Omental fat pad (tissue), 4 donors: ENCODE measurements at places on chromosomes 4 and X. TPM values are rescaled to one million over a fixed set of nuclear protein-coding genes. Genes with fewer than 3 reads are reported as not detected.

DNA sequence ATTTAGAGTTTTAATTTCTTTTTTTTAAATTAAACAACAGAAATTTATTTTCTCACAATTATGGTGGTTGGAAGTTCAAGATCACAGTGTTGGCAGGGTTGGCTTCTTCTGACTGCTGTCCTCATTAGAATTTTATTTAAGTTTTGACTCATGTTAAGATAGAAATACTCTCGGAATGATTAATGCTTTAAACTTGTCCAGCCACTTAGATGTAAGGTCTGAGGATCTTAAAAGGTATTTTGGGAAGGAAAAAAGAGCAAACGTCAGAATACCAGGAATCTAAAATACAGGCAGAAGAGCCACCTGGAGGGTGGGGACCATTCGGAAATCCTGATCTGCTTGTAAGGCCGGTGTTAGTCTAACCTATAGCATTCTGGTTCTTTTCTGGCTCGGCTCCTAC lies 423.0 kb upstream of the MAGEB2 start:
- DNase-seq = no peak

DNA sequence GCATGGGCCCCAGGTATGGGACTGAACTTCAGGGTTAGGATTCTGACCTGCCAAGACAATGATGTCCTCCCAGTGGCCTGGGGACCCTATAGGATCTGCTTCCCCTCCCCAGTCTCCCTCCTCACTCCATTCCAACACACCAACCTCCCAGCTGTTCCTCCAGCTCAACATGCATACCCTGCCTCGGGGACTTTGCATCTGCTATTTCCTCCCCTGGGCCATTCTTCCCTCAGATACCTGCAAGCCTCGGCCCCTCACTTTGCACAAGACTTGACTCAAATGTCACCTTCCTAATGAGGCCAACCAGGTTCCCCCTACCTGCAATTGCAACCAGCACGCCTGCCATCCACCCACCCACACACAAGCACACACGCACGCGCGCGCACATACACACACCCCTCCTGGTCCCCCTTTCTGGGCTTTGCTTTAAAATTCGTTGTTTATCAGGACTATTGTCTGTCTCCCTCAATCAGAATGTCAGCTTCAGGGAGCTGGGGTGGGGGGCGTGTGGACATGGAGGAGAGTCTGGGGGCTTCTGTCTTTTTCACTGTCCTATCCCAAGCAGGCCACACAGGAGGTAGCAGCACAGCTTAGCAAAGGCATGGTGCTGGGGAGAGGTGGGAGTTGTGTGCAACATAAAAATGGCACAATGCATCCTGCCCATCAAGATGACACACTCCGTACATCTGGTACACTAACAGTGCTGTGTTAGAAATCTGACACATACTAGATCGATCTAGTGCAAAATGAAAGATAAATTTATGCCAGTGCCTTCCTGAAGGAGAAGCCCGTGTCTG lies 20.6 kb upstream of the PPP2R2C start:
- DNase-seq = no peak

- DNase-seq = no peak
Measured at GRCh38 chr4:105710678-105711077, 2.1 kb downstream of the GSTCD start.

DNA sequence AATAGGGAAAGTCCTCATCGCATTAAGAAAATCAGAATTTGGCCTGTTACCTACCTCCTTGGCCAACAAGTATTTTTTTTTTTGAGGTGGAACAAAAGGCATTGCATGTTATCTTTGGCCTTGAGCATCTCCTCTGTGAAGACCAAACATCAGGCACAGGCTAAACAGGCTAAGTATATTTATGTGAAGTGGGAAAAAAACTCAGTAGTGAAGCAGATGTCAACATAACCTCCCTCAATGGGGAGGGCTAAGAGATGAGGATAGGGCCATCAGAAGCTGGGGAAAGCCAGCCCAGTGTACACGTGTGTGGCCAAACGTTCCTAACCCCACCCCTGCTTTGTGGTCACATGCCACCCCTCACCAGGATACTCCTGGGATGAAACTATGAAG lies 102.5 kb downstream of the FNIP2 start:
- DNase-seq = no peak

DNA sequence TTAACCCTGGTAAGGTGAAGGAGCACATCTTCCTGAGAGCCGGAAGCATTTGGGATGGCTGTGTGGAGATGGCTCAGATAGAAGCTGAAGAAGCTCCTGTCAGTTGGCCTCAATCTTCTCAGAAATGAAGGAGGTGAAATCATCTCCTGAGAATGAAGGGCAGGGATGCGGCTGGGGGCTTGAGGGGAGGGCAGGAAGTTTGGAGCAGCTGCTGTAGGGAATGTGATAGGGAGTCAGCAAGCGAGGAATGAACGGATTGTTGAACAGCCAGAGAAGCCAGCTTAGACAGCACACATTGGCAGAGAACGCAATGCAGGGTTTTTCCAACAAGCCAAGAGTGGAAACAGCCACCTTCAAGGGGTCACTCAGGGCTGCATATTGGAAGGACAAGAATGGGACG lies 10.0 kb downstream of the KCNE5 start:
- no peak for DNase-seq

GRCh38 chr4:1044469-1045192 lies 33.2 kb downstream of the FGFRL1 start:
- no peak for DNase-seq

The CXCL6 gene
- total RNA-seq = not detected

GRCh38 chr4:169619518-169619957 lies 840 bp upstream of the CLCN3 start:
- DNase-seq = no peak

GRCh38 chr4:185357733-185358440 lies 37.8 kb downstream of the LRP2BP start:
- DNase-seq = no peak

DNA sequence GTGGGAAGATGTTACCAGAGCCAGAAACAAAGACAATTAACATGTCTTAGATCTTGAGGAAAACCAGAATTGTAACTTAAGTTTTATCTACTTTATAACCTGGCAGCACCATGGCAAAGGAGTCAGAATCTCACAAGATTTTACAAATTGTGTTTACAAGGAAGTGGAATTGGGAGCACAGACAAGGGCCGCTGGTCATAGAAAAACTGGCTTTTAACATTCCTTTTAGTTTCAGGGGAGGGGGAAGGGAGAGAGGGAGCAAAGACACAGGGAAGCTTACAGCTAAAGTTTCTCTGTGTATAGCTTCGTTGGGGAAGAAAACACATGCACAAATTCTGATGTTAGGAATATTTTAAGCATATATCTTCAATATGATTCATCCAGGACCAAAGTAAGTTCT lies 10.3 kb upstream of the UGT2B11 start:
- no peak for DNase-seq

DNA sequence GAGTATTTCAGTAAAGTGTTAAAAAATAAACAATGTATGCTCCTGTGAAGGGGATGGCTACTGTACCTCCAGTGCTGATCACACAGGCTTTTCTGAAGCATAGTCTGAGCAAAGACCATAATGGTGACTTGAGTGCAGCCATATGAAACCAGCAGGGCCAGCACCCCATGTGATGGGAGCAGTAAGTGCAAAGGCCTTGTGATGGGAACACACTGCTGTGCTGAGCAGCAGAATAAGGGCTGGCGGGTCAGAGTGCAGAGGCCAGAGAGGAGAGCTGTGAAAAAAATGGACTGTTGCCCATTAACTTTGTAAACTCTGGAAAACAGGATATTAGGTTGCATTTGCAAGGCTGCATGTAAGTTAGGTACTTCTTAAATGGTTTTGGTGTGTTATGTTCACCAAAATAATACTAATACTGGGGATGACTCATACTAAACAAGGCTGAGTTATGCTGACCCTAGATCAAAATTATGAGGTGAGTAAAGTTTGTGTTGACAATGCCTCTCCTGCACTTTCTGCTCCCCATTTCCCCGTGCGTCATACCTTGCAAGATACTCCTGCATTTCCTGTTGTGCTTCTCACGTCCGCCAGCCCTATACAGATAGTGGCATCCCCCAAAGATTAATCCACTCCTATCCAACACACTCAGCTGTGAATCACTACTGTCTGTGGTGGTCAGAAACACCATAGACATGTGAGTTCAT lies 67.0 kb upstream of the FAM9A start:
- DNase-seq = no peak

DNA sequence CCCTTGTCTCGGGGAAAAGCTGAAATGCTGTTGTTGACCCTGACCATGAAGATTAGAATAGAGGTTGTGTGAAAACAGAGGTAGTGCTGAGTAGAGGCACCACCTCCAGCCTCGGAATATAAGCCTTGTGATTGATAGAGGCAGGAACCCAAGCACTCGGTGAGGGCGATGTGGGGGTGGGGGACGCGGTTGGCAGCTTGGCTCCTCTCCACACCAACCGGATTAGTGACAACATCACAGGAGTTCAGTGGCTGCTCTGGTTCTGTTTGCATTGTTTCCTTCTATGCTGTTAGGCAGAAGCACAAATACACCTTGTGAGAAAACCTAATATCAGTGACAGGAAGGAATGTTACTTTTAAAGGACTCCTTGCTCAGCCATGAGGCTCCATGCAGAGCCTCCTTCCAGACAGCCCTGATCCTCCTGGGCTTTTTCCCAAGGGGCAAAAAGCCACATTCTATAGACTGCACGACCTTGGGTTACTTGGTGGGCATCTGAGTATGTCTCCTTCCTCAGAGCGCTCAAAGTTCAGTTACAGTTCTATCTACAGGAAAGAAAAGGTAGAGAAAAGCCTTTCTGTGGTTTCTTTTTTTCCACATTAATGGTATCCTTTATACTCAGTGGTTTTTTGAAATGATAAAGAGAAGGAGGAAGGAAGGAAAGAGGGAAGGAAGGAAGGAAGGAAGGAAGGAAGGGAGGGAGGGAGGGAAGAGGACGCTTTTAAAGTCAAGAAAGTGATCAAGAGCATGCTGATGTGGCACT lies 150.4 kb upstream of the NOCT start:
- DNase-seq = no peak

DNA sequence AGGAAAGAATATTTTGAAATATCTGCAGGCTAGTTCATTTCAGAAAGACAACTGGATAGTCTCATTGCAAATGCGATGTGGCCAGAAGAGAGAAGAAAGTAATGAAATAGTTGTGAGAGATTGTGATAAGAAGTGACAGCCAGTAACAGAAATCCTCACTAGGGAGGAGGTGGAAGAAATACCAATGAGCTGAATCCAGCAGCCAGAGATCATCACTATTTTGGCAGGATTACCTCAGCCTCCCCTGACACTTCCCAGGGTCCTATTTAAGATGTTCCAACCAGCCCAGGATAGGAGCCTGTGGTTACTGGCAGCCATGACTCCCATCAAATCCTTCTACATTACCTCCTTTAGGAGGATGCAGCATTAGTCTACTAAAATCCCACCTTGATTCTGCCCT lies 76.7 kb upstream of the ARHGAP24 start:
- DNase-seq = no peak

The CTAG2 gene
- total RNA-seq = not detected

DNA sequence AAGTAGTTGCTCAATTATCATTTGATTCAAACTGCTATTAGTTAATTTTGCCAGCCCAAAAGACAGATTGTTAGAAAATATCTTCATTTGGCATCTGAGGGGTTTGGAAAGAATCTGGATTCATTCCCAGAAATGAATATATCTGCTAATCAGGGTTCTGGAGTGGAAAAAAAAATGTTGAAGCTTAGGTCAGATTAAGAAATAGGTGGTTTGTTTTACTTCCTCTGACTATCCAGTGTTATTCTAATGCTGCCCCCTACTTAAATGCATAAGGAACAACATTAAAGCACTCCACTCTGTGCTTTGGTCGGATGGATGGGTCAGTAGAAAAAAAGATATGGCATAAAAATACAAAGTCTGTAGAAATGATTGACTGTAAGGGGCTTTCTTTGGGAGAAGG lies 89.0 kb downstream of the LUZP4 start:
- DNase-seq = no peak

The HHIP gene
- 1.6 TPM for total RNA-seq

The GJB1 gene
- not detected for total RNA-seq

- no peak for DNase-seq
Measured at GRCh38 chrX:19774905-19775304, 112.5 kb downstream of the SH3KBP1 start.

GRCh38 chr4:180790471-180790870 lies 1452.7 kb upstream of the TENM3 start:
- DNase-seq = no peak

- DNase-seq = no peak
Measured at GRCh38 chr4:56659946-56660345, 21.1 kb downstream of the HOPX start.

The ADH1C gene
- 33.9 TPM for total RNA-seq

The ODAPH gene
- not detected for total RNA-seq

DNA sequence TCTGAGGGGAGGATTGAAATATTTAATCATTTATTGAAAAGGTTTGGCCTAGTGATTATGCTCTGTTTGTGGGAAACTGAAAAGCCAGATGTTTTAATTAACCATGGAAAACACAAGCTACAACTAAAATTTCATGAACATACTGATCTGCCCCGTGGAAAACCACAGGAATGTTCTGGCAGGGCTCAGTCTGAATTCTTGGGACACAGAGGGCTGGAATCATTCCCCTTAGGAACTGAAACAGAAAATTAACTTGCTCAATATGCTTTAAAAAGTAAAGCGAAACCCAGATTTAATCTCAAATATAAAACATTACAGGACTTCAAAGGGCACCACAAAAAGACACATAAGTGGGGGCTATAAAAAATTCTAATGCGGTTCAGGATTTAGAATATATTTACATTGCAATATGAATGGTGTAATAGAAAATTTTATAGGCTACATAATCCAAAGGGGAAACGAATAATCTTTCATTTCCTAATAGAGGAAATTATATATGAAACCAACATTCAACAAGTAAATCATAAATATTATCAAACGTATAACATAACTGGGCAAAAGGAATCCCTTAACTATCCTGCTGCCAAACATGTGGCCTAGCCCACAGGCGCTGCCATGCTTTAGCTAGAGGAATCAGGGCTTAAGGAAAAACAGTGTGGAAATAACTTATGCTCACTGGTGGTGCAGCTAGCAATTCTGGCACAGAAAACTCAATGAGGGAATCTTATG lies 70.9 kb downstream of the APBB2 start:
- DNase-seq = no peak

The TBC1D8B gene
- 6.7 TPM for total RNA-seq

The TRMT10A gene
- total RNA-seq = 4.9 TPM

DNA sequence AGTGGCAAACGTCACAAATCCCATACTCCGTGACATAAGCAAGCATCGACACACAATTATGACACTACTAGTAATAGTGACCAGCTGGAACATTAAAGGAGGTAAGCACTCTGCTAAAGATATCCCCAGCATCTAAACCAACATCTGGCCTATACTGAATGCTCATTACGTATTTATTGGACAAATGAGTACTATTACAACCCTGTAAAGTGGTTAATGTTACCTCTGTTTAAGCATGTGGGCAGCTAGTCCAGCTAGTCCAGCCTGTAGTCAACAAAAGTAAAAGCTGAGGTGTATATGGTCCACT lies 419 bp upstream of the RPGR start:
- DNase-seq = no peak

GRCh38 chrX:130704053-130705038 lies 198.7 kb downstream of the ENOX2 start:
- DNase-seq = no peak

- DNase-seq = no peak
Measured at GRCh38 chr4:5738061-5738460, 27.1 kb downstream of the EVC start.

GRCh38 chr4:90474484-90474883 lies 347.3 kb downstream of the CCSER1 start:
- DNase-seq = no peak

The ABLIM2 gene
- 13.8 TPM for total RNA-seq

The OPRPN gene
- total RNA-seq = not detected

The HDX gene
- total RNA-seq = 12.4 TPM

GRCh38 chr4:70678383-70678999 lies 9.8 kb upstream of the UTP3 start:
- DNase-seq = no peak

The GRIPAP1 gene
- 44.5 TPM for total RNA-seq
